ENCODE measurements at places on chromosomes 7 and 10.
A peak's percentile ranks its signal among the peaks of the same experiment; 100 is the strongest.

DNA sequence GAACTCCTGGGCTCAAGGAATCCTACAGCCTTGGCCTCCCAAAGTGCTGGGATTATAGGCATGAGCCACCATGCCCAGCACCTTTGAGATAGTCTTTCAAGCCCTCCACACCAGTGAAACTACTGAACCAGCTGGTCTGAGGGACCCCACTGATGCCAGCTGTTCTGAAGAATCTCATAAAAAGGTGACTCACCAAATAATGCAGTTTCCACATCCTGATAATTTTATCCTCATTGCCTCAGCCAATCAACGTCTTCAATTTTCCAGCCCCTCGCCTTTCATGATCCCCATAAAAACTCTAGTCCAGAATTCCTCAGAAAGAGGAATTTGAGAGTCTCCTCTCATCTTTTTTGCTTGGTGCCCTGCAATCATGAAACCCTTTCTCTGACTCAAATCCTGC is 1691.6 kb upstream of the LRRTM3 start:
- DNase-seq: no peak

- DNase-seq: no peak
Observed at GRCh38 chr10:129334266-129334665, 132.8 kb upstream of the MGMT start.

GRCh38 chr10:69807122-69807521 is 5.4 kb downstream of the COL13A1 start:
- DNase-seq: peak; percentile 45

GRCh38 chr7:100825751-100826513 is 1.4 kb downstream of the EPHB4 start:
- DNase-seq: no peak

GRCh38 chr7:21868576-21868850 is 77.2 kb downstream of the CDCA7L start:
- DNase-seq: no peak

Data from HCT116 (cell line).